Suppressor macrophage (primary cell): ENCODE measurements at places on chromosomes 5 and 9.
A peak's percentile ranks its signal among the peaks of the same experiment; 100 is the strongest.

DNA sequence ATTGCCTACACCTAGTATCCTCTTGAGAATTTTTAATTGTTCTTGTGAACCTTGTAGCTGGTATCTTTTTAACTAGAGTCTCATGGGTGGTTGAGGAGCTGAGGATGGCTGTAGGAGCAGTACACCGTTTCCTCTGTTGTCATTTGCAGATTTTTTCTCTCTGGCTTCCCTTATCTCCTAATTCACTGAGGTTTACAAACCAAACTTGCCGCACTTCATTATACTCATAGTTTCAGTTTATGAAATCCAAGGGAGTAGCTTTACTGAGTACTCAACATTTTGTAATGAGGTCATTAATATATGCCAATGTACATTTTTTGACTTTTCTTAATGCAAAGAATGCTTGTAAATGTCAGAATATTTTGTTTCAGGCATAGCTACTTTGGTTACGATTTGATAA is 154.2 kb downstream of the CCDC171 start:
- DNase-seq, result no peak

- no peak for DNase-seq
Measured at GRCh38 chr5:71810023-71810422, 90.9 kb downstream of the CARTPT start.

DNA sequence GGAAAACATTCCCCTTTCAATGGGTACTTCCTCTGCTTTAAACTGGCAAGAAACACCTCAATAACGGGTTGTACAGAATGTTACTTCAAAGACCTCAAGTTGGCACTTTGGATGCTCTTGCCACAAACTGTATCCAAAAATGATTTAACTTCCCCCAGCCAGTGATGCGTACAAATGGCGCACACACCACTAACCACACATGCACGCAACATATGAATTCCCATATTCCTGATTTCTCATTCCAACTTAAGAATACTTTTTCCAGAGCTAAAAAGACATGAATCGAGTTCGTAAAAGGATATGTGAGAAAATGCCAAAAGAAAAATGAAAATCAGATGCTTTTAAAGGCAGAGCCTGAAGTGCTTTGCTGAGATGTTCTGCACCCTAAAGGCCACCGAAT is 388.0 kb upstream of the PIK3R1 start:
- DNase-seq, result no peak

GRCh38 chr9:93960971-93961841 is 6.1 kb upstream of the BARX1 start:
- no peak for DNase-seq

DNA sequence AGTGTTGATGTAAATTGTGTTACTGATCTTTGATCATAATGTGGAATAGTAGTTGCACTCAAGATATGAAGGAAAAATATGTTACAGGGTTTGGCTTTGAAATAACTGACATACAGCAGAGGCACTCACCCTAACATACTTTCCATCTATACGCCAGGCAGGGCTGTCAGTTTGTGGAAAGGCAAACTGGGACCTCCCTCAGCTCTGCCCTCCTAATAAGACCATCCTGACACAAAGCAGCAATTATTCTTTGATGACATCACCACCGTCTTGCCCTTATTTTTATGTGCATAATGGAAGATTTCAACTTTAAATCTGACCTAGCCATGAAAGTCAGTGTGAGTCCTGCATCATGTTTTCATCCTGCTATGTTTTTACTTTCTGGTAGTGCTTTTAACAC is 42.9 kb downstream of the ITGA1 start:
- DNase-seq, result no peak

- no peak for DNase-seq
Measured at GRCh38 chr5:69046375-69046957, 47.3 kb upstream of the SLC30A5 start.

DNA sequence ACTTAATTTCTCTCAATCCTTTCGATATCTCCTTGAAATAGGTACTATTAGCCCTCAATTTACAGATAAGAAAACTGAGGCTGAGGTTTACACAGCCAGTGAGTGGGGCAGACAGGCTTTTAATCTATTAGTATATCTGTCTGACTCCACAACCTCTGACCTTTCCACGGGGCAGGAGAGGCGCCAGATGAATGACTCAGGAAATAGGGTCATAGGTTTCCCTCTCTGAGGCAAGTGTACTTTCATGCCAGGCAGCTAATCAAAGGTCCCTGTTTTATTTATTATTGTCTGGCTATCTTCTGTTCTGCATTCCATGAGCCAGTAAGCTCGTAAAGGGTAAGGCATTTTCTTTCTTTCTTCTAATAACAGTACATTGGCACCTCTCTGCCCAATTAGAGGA is 79.6 kb upstream of the KLF4 start:
- peak; percentile 14 for DNase-seq

DNA sequence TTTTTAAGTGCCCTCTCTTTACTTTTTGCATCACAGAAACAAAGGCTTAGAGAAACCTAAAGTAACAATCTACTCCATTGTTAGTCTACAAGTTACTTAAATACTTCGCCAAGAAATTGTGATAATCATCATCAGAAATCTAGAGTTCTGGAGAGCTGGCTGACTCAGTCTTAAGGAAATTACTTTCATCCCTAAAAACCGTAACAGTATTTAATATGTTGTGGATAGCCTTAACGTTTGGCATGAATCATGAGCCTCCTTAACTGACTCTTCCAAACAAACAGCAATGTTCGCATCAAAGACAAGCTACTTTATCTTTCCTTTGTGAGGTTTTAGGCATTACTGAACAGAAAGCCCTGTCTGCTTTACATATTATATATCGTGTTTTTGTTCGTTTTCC is 128.7 kb downstream of the NIPBL start:
- no peak for DNase-seq

DNA sequence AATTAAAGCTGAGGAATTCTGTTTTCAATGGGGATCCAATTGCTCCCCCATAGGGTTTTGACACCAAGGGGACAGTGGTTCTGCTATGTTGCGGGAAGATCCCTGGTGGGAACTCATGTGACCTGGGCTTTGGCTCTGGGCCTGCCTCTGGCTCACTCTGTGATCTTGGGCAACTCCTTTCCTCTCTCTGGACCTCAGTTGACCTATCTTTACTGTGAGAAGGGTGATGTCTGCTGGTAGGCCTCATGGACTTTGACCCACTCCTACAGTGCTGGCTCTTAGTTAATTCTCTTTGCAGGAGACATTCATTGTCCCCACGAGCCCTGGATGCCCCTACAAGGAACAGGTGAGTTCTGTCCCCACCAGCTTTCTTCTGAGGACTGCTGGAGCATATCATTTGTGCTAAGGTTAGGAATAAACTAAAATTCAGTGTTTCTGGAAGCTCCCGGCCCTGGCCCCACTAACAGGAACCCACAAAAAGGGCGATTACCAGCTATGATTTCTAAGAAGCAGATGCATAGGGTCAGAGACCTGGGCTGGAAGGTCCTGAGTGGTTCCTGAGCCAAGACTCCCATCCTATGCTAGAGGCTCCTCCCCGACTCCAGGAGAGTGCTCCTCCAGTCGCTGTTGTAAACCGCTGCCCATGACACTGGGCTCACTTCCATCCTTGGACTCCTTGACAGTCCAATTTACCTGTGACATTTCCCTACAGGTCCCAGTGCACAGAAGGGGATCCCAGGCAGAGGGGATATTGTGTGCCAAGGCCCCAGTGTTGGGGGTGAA is 218.3 kb downstream of the PAX5 start:
- DNase-seq, result no peak

DNA sequence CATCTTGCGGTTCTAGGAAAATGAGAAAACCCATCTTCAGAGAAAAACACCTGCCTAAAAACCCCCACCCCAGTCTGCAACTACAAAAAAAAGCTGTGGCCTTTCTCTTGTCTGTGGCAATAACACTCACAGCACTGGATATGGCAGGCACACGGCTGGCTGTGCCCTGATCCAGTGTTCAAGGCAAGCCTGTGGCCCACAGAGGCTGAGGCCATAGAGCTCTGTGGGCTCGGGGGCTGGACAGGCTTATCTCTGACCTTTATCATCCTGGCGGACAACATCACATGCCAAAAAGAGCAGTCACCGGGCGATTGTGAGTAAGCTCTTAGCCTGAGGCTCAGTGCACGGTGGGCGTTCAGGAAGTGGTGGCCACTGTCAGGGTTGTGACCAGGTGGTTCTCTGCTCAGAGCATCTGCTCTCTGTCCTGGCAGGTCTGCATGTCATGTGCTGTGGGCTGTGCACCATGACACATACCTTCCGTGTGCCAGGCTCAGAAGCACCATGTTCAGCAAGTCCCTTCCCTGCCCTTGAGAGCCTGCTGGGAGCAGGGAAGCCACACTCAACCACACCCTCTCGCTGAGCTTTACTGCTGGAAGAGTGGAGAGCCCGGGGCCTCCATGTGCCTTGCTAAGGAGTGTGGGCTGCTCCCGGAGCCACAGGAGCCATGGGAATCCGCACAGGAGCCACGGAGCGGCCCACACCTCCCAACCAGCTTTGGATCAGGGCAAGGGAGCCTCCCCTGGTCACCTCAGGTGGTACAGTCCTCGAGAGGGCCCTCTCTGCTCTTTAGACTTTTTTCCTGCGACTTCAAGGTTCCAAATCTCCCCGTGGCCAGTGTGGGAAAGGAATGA is 34.6 kb upstream of the WDR38 start:
- peak; percentile 71 for DNase-seq

- no peak for DNase-seq
Measured at GRCh38 chr5:10567781-10568321, 4.0 kb downstream of the ANKRD33B start.

GRCh38 chr5:177526191-177526590 is 9.4 kb upstream of the DDX41 start:
- DNase-seq, result no peak

DNA sequence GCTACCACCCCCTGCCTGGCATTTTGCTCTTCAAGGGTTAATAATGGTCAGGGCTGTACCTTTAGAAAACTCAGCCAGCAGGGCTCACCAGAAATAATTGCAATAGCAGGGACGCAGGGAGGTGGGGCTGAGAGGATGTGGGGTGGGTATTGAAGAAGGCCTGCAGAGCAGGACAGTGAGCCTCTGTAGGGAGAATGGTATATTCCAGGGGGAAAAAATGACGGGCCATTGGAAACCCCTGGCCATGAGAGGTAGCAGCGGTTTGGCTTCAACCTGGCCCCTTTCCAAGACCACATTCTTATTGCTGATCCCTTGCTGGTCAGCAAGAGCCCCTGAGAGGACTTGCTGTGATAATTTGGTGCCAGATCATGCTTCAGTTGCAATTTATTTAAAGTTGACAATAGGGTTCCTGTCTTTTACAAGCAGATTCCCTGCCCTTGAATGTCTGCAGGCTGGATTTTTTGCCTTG is 36.7 kb upstream of the CTNNA1 start:
- DNase-seq, result no peak

DNA sequence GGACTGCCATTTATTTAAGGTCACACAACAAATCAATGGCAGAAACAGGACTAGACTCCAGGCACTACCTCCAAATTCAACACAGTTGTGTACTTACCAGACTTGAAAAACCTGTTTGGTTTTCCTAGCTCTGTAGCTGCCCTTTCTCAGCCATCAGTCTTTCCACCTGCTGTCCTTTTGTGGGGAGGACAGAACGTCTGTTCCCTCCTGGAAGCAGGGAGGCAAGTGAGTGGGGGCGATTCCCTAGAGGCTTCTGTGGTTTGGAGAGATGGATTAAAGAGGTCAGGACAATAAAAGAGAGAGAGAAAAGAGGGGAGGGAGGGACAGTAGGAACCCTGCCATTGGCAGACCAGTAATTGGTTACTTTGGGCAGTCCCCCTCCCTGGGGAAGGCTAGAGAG is 14.7 kb downstream of the ASTN2 start:
- no peak for DNase-seq

DNA sequence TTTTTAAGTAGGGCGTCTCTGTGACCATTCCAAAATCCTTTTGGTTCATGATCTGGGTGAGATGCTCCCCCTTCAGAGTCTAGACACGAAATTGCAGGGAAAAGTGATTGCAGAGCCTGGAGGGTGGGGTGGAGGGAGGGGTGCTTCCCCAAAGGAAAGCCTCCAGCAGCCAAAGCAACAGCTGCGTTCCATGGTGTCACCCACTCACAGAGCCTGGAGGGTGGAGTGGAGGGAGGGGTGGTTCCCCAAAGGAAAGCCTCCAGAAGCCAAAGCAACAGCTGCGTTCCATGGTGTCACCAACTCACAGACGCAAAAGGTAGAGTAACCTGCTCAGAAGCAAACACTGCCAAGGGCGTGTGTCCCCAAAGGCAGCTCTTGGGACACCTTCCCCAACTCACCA is 22.6 kb downstream of the SLC6A18 start:
- DNase-seq, result no peak

GRCh38 chr5:106962464-106963230 is 708.1 kb downstream of the EFNA5 start:
- DNase-seq, result no peak

DNA sequence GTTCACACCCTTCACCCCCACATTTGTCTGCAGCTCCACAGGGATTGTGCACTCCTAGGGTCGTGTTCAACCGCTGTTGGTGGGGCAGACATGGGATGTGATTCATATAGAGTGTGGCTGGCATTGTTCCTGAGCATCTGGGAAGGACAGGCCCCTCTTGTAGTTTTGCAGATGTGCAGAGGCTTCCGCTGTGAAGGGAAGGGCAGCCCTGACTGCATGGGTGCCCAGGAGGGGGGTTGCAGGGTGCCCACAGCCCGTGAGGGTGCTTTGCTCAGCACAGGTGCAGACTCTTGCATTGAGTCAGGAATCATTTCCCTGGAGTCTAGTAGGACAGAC is 30.2 kb upstream of the PITX1 start:
- DNase-seq, result no peak

GRCh38 chr9:83342006-83342405 is 196.2 kb downstream of the FRMD3 start:
- DNase-seq, result no peak

GRCh38 chr9:96149533-96150280 is 152.3 kb downstream of the HSD17B3 start:
- no peak for DNase-seq

- DNase-seq, result no peak
Measured at GRCh38 chr5:66958201-66958979, 238.2 kb downstream of the CD180 start.

- no peak for DNase-seq
Measured at GRCh38 chr5:151262532-151262931, 9.5 kb downstream of the GM2A start.

DNA sequence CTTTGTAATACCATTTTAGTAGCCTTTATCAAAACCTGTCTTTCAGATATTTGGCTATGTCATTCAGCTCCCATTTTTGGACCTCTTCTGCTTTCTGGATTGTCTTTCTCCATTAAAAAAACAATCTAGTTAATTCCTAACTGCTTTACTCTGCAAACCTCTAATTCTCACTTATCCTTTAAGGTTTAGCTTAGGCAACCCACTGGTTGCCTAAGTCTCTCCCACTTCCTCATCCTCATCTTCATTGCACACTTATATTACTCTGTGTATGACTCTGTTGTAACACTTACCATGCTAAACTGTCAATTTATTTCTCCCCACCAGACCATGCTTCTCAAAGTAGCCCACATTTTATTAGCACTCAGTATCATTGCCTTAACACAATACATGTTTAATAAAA is 205.0 kb upstream of the DMRTA1 start:
- DNase-seq, result peak; percentile 18

DNA sequence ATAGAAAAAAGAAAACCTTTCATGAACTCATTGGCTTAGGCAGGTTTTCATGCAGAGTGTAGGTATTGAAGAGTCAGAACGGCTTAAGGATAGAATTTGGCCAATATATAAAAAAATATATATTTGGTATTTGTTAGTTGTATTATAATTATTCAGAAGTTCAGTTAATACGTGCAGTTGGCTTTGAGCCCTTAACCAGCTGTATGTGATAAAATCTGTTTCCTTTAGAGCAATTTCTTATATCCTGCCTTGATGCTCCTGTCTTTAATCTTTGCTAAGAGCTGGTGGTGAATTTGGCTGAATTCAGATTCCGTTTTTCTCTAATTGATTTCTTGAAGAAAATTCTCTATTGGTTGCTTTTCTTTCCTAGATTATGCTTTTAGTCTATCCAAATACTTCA is 3.7 kb downstream of the ANXA1 start:
- DNase-seq, result no peak

GRCh38 chr5:50301756-50302155 is 139.3 kb downstream of the EMB start:
- DNase-seq, result no peak
